ENCODE measurements at places on chromosomes 2 and 18.

DNA sequence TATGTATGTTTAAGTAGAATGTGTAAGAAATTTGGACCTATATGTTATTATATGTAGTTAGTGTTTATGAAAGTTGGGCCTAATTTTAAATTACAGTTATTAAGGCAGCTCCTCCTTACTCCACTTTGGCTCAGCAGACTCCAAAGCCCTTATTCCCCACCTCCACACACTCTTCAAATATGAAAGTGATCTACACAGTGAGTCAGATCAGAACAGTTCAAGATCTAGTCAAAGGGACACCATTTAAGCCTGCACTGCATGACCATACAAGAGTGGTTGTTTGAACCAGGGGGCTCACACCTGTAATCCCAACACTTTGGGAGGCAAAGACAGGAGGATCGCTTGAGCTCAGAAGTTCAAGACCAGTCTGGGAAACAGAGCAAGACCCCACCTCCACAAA is 21.2 kb upstream of the PMAIP1 start:
- no peak for DNase-seq

- DNase-seq, result no peak
Measured at GRCh38 chr2:66565291-66565690, 130.4 kb downstream of the MEIS1 start.

GRCh38 chr2:219441451-219442255 is 7.0 kb downstream of the SPEG start:
- no peak for DNase-seq

DNA sequence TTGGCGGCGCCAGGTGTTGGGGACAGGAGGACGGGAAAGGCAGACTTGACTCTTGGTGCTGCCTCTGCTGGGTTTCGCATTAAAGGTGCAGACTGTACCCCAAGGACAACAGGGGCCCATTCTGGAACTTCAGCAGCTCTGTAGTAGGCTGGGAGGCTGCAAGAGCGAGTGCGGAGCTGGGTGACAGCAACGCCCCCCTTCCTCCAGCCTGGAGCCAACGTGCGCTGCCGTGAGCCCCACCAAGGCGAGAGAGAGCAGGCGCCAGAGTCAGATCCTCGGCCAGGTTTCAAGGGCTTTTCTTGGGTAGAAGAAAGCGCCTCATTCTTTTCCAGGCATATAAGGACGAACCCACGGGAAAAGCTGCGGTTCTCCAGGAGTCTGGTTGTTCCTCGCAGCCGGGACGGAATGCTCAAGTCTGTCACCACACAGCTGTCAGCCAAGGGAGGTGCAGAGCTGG is 1.9 kb downstream of the DOK6 start:
- DNase-seq, result no peak

- no peak for DNase-seq
Measured at GRCh38 chr18:80035997-80036396, 1.8 kb downstream of the RBFA start.

GRCh38 chr18:23378302-23378686 is 74.8 kb upstream of the RIOK3 start:
- no peak for DNase-seq

DNA sequence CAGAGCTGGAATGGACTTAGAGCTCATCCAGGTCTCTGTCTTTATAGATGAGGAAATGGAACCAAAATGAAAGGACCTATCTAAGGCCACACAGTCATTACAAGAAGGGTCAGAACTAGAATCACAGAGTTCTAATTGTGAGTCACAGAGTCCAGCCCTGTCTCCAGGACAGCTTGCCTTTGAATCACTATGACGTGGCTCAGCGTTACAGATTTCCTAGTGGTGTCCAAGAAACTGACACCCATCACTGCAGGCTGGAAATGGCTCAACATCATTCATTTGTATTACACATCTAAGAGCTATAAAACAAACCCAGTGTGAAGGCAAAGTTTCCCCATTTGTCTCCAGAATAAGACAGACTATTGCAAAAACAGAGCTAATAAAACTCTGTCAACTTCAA is 164.3 kb upstream of the SIX2 start:
- DNase-seq, result no peak

GRCh38 chr2:121187982-121188411 is 97.0 kb downstream of the TFCP2L1 start:
- DNase-seq, result no peak

GRCh38 chr2:128439791-128440665 is 121.4 kb upstream of the HS6ST1 start:
- no peak for DNase-seq

- no peak for DNase-seq
Measured at GRCh38 chr18:37457341-37457740, 108.3 kb downstream of the CELF4 start.

- DNase-seq, result no peak
Measured at GRCh38 chr2:241359481-241360045, 3.5 kb downstream of the FARP2 start.

- peak; percentile 93 for DNase-seq
Measured at GRCh38 chr2:63875131-63875527, 33.4 kb downstream of the UGP2 start.

DNA sequence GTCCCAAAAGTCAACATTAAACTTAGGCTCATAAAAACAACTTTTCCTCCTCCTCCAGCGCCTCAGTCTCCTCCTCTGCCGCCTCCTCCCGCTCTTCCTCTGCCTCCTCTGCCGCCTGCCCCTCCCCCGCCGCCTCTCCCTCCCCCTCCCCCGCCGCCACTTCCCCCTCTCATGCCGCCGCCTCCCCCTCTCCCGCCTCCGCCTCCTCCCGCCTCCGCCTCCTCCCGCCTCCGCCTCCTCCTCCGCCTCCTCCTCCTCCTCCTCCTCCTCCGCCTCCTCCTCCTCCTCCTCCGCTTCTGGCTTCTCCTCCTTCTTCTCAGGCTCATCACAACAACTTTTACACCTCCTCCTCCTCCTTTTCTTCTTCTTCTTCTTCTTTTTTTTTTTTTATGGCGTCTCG is 599.9 kb downstream of the TMEM182 start:
- DNase-seq, result no peak

GRCh38 chr2:58991357-58991756 is 750.2 kb upstream of the FANCL start:
- DNase-seq, result no peak

DNA sequence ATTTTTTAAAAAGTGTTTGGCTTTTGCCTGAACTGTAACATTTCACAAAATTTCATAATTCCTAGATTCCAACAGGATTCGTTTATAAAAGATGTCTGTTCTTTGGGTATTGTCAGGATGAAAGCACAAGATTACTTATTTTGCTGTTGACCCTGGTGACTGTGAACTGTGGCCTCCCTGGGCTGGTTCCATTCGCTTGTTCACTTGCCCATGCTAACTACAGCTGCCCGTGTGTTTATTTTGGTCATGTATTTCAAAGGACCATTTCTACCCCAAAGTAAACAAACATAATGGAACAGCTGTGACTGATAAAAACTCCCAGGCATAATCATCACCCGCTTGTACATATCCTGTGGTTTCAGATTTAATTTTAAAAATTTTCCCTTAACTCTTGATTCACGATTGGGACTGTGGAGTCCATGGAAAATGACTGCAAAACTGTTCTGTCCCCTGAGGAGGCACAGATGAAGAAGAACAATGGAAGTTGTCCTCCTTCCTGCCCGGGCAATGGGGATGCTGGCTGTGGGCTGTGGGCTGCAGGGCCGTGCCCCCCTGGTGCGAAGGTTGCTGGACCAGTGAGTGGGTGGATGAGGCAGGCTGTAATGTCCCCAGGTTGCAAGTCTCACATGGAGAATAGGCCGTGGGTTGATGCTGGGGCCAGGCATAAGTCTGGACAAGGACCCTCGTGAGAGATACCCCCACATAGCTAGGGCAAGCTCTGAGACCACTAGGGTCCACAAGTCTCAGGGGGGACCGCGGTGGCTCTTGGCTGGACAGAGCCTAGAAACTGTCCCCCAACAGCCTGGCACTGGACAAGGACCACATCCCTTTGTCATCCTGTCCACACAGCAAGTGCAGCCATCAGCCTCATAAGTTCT is 28.9 kb upstream of the HDAC4 start:
- no peak for DNase-seq

GRCh38 chr2:67215214-67216055 is 181.7 kb upstream of the ETAA1 start:
- DNase-seq, result peak; percentile 36

DNA sequence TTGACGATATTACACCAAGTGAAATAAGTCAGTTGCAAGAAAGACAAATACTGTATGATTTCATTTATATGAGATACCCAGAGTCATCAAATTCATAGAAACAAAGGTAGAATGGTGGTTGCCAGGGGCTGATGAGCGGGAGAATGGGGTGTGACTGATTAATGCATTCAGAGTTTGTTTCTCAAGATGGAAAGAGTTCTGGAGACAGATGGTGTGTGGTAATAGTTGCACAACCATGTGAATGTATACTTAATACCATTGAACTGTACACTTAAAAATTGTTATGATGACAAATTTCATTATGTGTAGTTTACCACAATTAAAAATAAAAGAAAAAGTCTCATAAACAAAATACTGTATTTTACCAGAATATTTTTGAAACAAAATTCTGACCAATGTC is 117.3 kb downstream of the PIGN start:
- DNase-seq, result no peak

GRCh38 chr18:77851802-77852201 is 602.2 kb downstream of the GALR1 start:
- DNase-seq, result no peak

GRCh38 chr2:140136366-140136765 is 1356.2 kb upstream of the NXPH2 start:
- DNase-seq, result no peak

DNA sequence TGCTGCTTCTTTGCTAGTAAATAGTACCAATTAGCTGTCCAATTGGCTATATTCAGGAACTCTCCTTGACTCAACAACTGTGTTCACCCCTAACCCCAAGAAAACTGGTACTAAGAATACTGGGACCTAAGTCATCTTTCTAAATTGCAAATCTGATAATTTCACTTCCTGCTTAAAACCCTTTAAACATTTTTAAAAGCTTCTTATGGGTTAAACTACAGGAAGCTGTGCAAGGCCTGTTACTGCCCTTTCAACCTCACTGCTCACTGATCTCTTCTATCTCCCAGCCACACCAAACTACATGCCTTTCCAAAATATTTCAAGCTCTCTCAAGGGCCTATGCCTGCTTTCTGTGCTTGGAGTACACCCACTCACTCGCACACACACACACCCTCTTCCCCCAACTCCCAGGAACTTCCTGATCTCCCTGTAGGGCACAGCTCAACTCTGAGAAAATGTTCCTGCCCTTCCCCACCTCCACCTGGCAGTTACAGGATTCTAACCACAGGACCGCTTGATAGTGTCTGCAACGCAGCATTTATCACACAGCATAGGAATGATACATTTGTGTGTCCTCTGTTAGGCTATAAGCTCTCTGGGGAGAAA is 6.7 kb downstream of the LMAN1 start:
- DNase-seq, result no peak

DNA sequence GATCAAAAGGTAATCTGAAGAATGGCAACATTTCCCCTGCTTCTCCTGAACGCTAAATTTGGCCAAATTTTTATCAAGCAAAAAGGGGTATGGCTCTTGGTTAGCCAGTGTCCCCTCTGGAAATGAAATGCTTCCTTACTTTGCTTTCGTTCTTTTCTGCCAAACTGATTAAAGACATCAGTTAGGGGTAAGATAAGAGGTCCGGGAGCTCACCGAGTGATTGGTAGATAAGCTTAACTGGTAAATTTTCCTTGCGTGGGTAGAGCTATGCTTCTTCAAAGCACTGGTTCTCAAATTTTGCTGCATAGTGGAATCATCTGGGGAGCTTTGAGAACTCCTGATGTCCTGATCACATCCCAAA is 62.7 kb upstream of the MAPRE2 start:
- no peak for DNase-seq

GRCh38 chr2:204691911-204692510 is 146.7 kb downstream of the PARD3B start:
- DNase-seq, result peak; percentile 60

- no peak for DNase-seq
Measured at GRCh38 chr2:183244300-183244844, 120.1 kb downstream of the NUP35 start.

DNA sequence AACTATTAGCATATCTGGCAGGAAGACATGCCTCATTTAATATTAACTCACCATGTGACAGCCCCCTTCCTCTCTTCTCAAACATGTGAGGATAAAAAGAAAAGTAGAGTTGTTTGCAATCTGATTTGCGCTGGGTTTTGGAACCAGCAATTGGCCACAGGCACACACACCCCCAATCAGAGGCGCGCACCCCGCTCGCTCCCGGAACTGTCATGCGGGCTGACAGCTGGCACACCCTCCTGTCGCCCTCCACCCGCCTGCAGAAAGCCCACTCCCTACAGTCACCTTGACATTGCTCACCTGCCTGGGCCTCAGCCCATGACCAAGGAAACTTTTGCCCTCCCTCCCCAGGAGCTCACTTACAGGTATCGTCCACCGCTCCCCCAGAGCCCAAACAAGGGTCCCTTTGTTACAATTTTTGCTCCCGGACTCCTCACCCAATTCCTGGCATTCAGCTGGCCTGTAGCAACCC is 1.1 kb downstream of the COBLL1 start:
- DNase-seq, result peak; percentile 4

GRCh38 chr2:13822365-13822764 is 810.2 kb upstream of the LRATD1 start:
- no peak for DNase-seq

DNA sequence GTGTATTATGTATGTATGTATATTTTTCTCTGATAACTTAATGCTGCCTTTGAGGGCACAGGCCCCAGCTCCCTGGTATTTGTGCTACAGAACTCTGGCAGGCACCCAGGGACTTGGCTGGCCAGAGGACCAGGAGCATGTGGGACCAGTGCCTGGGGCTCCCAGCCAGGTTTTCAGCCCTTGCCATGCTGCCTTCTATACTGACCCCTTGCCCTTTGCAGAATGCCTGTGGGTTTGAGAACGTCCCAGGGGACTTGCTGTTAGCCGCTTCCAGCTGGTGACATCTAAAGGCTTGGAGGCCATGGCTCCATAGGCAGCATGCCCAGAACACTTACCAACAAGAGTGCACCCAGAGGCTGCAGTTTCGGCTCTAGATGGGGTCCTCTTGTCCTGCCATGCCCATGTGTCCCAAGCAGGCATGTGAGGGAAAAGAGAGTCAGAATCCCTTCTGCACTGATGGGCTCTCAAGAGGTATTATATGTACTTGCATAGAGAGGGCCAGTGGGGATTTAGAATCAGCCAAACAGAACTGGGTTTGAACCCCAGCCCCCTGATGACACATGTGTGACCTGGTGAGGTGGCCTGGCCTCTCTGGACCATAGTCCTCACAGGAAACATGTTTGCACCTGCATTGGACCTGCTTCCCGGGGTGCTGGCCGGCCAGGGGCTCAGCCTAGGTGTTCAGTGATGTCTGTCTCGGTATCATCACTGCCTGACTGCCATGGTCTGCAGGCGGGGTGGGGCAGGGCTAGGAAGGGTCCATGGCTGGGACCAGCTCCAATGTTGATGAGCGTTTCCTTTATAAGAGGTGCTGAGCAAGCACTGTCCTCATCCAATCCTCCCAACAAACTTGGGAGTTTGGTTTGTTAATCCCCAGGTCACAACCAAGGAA is 119.2 kb upstream of the FHL2 start:
- DNase-seq, result no peak

DNA sequence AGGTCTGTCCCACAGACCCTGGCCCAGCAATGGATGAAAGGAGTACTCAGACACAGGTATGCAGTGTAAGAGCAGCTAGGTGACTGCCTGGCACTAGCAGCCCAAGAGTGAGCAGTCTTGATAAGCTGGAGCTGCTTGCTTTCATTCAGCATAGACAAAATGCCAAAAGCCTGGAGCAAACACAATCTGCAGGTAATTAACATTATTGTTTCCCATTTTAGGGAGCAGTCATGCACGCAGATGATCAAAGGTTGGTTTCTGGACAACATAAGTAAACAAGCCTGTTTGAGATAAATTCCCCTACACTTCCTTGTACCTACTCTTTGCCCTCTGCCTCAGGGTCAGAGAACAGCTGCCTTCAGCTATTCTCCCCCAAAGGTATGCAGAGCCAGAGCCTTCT is 73.7 kb upstream of the MSTN start:
- no peak for DNase-seq
